ENCODE measurements at places on chromosomes 1 and 21.

DNA sequence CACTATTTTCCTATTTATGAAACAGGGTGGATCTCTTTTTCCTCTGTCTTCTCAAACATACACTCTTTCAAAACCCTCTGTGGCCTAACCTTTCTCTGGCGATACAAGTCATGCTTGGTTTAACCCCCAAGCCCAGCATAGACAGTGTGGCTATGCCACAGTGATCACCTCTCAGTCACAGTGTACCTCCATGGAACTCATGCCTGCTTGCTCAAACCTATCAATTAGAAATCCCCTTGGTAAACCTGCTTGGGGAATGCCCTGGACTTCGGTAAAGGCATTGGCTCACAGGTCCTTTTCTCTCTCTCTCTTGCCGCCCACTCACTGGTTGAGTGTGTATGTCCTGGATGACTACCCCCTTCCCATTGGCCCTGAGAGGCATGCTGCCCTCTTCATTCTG is 147.5 kb downstream of the CYYR1 start:
- no peak for DNase-seq

GRCh38 chr1:203174324-203174985 is 1.2 kb downstream of the MYBPH start:
- DNase-seq = no peak

- DNase-seq = no peak
Measured at GRCh38 chr21:45320261-45321025, 32.7 kb upstream of the POFUT2 start.

DNA sequence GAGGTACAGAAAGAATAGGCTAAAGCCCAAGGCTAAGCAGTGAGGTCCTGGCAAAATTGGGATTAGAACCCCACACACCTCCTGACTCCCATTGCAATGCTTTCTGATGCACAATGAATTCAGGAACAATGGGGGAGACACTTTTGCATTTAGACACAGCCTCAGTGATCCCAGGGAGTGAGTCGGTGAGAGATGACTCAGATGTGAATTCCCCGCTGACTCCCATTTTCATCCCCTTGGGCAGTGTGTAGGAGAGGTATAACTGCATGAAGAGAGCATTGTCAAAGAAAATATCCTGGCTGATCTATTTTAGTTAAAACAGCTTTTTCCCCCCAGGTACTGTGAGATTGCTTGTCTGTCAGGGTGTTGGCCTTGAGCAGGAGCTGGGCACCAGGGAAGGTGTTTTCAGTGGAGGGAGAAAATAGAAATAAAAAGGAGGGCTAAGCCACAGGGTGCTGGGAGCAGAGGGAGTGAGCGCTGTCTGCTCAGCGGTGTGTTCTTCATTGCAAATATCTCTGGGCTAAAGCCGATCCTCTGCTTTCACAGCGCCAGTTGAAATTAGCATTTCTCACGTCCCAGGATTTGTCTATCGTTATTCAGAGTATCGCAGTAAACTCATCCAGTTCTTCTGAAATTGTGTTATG is 247.7 kb upstream of the PTBP2 start:
- DNase-seq = no peak

DNA sequence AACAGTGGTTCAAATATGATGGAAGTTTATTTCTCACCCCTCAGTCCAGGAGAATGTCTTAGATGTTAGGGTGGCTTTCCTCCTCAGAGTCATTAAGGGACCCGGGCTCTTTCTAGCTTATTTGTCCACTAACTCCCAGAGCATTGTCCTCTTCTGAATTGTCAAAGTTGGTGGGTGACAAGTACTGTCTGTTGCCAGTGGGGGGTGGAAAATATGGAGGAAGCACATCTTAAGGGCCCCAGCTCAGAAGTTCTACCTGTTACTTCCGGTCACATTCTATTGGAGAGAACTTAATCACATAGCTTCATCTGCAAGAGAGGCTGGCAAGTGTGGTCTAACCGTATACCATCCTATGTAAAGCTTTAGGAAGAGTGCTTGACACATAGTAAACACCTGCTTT is 7.1 kb downstream of the CLIC4 start:
- no peak for DNase-seq

GRCh38 chr1:5886541-5887348 is 105.5 kb downstream of the NPHP4 start:
- no peak for DNase-seq

DNA sequence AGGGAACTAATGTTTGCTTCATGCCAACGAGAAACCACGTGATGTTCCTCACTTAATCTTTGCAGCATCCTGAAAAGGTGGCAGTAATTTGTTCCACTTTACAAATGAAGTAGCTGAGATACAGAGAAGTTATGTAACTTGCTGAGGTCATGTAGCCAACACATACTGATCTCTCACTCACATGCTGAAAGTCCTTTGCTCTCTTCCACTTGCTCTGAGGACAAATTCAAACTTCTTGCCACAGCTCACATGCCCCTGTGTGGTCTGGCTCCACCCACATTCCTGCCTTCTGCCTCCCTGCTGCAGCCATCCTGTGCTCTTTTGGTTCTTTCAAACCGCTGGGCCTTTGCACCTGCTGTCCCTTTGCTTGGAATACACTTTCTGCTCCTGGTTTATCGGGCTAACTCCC is 55.4 kb downstream of the TMCO4 start:
- DNase-seq = no peak

GRCh38 chr1:164628772-164629171 is 69.8 kb downstream of the PBX1 start:
- no peak for DNase-seq

DNA sequence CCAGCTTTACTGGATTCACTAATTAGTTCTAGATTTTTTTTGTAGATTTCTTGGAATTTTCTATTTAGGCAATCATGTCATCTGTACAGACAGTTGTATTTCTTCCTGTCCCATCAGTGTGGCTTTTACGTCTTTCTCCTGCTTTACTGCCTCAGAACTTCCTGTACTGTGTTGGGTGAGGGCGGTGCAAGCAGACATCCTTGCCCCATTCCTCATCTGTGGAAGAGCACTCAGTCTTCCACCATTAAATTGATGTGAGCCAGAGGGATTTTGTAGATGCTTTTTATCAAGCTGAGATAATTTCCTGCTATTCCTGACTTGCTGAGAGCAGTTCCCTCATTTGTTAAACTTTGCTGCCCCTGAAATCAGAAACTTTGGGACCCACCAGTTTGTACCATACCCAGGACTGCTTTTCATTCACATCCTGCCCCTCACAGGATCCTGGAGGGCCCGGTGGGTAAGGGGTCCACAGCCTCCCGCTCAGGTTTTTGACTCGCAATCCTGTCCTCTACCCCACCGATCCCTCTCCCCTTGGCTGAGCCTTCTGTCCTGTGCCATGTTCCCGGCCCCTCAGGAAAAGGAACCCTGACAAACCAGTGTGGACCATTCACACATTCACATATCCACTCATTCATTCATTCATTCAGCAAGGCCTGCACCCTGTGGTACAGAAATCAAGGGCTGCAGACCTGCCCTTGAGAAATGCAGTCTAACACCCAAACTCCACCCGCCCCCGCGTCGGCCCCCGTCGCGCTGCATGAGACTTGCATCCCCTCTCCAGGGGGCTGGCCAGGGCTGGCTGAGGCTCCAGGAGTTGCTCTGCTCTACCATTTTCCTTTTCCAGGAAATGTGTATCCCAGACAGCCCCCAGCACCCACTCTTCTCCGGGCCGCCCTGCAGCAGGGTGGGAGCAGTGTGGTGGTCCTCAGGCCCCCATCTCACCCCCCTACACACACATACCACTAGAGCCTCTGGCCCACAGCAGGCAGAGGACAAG is 246.5 kb upstream of the VAMP3 start:
- DNase-seq = no peak

GRCh38 chr1:33047839-33048305 is 11.2 kb upstream of the AK2 start:
- no peak for DNase-seq

GRCh38 chr21:46188226-46189212 is 4.3 kb upstream of the SPATC1L start:
- no peak for DNase-seq

GRCh38 chr1:85479491-85479890 is 14.5 kb upstream of the DDAH1 start:
- DNase-seq = no peak

DNA sequence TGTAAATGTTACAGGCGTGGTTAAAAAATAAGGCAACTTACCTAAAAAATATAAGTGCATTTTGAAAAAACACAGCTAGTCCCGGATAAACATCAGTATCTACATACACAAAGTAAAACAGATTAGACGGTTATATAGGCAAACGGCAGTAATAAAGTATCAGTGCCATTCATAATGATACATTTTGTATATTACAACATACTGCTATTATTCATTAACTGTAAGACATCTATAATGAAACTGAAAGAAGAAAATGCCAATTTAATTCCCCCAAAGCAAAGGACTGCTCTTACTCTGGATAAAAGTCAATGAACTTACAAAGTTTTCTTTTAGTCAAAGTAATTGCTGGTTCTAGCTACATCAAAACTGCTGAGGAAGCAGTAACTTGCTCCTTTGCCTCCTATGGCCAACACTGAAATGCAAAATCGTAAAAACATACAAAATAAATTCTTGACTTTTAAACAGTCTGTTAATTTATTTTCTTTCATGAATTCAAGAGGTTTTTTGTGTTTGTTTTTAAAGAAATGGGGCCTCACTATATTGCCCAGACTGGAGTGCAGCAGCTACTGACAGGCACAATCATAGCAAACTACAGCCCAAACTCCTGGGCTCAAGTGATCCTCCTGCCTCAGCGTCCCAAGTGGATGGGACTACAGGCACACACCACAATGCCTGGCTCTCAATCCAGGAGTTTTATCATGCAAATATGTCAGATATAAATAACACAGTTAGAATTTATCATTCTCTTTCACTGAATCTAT is 23.9 kb downstream of the TMEM50B start:
- DNase-seq = no peak

DNA sequence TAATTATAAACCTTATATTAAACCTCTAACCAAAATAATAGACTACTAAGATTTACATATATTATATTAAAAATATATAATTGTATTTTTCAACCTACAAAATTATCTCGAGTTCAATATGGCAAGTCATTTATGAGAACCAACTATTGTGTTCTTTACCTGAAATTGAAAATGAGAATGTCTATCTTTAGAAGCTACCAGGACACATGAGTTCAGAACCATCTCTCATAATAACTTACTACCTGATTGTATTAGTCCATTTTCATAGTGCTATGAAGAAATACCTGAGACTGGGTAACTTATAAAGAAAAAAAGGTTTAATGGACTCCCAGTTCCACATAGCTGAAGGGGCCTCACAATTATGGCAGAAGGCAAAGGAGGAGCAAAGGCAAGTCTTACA is 6.8 kb downstream of the HAO2 start:
- no peak for DNase-seq

GRCh38 chr1:192363177-192363576 is 46.4 kb downstream of the RGS21 start:
- DNase-seq = no peak
